ENCODE measurements at places on chromosomes 2 and 18.

GRCh38 chr2:171807119-171807518, 86.9 kb downstream of the SLC25A12 start:
- no peak for DNase-seq

DNA sequence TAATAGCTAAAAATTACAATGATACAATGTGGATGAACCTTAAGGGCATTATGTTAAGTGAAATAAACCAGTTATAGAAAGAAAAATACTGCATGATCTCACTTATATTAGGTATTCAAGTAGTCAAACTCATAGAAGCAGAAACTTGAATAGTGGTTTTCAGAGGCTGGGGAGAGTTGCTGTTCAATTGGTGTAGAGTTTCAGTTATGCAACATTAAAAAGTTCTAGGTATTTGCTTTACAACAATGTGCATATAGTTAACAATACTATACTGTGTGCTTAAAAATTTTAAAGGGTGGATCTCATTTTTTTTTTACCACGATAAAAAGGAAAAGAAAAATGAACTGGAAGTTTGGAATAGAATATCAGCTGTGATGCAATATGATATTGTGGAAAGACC, 479.1 kb downstream of the SPAG16 start:
- no peak for DNase-seq

GRCh38 chr18:70380915-70381896, 92.4 kb downstream of the SOCS6 start:
- DNase-seq = no peak

DNA sequence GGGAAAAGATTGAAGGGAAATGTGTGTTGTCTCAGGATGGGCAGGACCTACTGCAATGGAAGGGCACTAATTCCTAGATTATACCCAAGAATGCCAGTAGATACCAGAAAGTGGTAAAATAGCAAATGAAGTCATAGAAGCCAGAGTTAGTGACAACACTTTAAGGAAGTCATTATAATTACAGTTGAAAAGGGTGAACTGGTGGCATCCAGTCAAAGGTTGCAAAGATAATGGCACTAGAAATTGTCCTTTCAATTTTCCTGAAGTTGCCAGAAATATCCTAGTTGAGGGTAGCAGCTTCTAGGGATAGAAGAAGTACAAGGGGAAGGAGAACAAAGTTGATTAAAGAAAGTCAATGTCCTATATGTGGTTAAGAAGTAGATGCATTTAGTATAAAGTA, 68.8 kb upstream of the GLS start:
- DNase-seq = no peak

DNA sequence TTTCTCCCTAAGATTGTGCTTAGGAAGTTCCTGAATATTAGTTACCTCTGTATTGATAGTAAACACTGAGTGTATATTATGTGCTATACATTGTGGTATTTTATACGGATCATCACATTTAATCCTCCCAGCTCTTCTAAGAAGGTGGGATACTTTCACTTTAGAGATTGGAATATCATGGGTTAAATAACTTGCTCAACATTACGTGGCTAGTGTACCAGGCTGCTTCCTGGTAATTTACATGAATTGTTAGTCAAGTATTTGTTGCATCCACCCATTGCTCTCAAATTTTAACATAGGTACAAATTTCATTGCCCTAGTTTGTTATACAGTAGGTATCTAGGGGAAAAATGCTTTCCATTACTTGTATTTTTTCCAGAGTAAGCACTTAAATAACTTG, 21.4 kb downstream of the FAM98A start:
- DNase-seq = no peak

GRCh38 chr2:95346231-95346737, 49.1 kb downstream of the KCNIP3 start:
- no peak for DNase-seq

DNA sequence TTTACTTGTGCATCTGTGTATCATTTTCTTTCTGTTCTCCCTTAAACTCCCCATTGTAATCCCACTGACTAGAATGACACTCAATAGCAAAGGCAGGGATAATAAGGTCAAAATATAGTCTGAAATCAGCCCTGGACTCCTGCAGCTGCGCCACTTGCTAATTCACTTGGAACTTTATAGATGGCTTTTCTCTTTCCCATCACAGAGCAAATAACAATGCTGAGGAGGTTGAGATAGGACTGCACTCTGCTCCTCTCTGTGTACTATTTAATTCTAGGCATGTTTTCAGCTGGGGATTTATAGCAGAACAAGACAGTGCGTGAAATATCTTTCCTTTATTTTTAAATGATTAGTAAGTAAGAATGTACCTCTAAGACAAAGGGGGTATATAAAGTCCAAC, 324.2 kb downstream of the LNPK start:
- no peak for DNase-seq
